SIG-M5 (cell line): ENCODE measurements at places on chromosomes 12 and 14.

DNA sequence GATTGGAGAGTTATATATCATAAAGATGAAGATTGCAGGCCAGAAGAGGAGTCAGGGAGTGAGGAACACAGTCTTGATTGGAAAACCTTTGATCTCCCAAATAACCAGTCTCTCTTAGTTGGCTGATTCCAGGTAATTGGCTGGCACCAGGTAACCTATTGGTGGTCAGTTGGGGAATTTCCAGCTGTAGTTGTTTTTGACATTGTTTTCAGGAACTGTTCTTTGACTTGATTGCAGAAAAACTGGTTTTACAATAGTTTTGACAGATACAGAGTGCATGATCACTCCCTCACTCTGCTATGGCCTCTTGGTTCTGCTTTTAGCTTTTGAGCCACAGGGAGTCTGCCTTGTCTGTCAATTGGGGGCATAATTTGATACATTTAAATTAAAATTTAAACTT lies 71.6 kb downstream of the ZNF641 start:
- no peak for DNase-seq

DNA sequence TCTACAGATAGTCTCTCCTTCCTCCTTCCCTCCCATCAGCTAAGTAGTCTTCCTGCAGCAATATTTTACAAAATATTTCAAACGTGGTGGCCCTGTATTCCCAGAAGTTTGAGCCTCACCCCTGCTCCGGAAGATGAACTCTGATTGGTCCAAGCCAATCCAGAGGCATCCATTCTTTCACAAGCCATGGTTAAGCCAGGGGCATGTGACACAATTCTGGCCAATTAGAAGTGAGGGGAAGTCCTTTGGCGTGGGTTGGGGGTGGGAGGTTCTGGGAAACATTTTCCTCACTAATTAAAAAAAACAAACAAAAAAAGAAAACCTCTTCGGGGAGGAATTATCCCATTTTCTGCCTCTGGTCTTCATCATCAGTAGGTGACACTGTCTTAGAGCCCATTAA lies 69.4 kb upstream of the GSC start:
- no peak for DNase-seq

DNA sequence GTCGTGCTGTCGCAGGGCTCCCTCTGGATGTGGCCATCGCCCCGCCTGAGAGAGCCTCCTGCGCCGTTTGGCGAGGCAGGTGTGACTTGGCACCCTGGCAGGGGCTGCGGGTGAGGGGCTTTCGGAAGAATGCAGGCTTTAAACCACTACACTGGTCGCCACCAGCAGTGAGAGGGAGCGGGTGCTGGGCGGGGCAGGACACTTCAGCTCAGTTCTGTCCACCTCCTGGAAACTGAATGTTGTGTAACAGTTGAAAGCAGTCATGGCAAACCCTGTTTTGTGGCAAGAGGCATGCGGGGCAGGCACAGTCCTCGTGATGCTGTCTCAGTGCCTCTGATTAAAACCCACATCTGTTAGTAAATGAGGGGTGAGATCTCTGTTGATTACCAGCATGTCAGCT lies 55.9 kb downstream of the AACS start:
- no peak for DNase-seq

GRCh38 chr12:124323771-124324530 lies 29.1 kb downstream of the RFLNA start:
- DNase-seq, result no peak

- DNase-seq, result no peak
Measured at GRCh38 chr12:67085699-67086098, 183.5 kb upstream of the CAND1 start.

DNA sequence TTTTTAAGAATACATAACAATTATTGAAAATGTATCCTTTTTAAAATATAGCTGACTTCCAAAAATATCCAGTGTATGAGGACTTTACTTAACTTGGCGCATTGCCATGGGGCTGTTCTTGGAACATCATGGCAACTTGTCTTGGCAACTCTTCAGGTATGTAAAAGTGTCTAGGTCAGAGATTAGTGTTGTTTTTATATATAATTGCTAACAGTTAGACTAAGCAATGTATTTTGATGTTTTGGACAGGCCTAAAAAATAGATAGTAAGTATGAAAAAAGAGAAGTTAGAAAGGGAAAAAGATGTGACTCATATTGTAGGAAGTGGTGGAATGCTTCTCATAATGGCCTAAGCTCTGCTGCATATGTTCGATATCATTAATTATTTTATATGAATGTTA lies 70.9 kb downstream of the MON2 start:
- no peak for DNase-seq

GRCh38 chr12:101889211-101889752 lies 11.9 kb downstream of the DRAM1 start:
- DNase-seq, result no peak

DNA sequence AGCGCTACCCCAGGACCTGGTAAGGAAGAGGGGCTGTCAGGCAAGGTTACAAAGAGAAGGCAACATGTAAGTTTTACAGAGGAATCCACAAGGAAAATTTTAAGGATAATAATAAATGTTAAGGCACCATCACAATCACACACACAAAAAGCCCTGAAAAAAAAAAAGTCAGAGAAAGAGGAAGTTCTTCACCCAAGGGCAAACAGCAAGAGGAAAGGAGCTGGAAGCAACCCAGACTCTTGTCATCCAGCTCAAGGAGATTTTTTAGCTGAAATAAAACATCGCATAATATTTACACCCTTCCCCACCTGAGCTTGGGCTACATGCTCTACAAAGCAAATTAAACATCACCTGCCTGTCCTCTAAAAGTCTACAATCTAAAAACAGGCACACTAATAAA lies 9.5 kb downstream of the SPTB start:
- DNase-seq, result no peak

- no peak for DNase-seq
Measured at GRCh38 chr12:74816398-74817175, 279.0 kb downstream of the ATXN7L3B start.
